ENCODE measurements at places on chromosomes 6 and 20. TPM values are rescaled to one million over a fixed set of nuclear protein-coding genes. Genes with fewer than 3 reads are reported as not detected.

Gene PRSS16
- 0.19 TPM for total RNA-seq

Gene FILIP1
- total RNA-seq = 8.1 TPM

Gene PXDC1
- 133 TPM for total RNA-seq

Gene RIPOR2
- 28.2 TPM for total RNA-seq

Gene PACRG
- not detected for total RNA-seq

Gene AIF1
- total RNA-seq = 60.1 TPM

Gene APCDD1L
- total RNA-seq = not detected

Gene SLC17A1
- total RNA-seq = not detected

DNA sequence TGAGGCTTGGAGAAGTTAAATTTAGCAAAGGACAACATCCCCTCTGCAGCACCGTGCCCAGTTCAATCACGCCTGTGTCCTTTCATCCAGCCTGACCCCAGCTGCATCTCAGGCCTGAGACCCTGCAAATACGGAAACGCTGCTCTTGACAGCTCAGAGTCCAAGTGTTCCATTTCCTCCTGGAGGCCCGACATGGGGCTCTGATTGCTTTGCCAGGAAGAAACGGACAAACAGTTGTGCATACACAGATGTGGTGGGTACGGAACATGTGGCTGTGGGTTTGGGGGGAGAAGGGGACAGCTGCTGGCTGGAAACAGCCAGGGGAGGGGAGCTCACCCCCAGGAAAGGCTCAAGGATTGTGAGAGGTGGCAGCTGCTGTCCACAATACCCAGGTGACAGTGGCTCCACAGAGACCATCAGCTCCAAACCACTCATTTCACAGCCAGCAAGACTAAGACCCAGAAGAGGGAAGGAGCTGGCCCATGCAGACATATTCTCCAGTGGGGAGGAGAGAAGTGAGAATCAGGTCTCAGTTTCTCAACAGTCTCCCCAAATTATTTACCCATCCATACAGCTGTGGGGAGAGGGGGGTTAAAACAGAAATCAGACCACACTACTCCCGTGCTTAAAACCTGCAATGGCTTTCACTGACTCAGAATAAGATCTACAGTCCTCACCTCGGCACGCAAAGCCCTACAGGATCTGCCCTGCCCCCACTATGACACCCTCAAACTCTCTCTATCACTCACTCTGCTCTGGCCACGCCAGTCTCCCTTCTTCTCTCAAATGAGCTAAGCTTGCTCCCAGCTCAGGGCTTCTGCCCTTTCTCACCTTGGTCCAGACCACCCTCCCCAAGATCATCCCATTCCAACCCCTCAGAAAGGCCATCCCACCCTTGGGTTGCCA is 89.1 kb downstream of the PREX1 start:
- no peak for DNase-seq

DNA sequence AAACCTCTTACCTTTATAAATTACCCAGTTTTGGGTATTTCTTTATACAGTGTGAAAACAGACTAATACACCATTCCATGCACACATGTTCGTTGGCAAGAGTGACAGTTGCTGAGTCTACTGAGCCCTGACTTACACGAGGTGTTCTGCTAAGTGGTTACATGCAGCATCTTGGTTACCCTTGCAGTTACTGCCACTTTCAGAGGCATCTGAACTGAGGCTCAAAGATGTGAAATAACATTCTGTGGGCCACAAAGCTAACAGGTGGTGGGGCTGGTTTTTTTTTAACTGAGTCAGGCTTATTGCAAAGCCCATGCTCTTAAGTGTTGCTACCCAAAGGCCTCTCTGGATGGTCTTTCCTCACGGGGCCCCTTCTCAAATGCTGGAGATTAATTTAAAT is 54.4 kb upstream of the GTSF1L start:
- DNase-seq = no peak

- no peak for DNase-seq
These were observed 34.0 kb downstream of the SYNDIG1 start for GRCh38 chr20:24503352-24503931.

- DNase-seq = no peak
These were observed 14.9 kb upstream of the MATN4 start for GRCh38 chr20:45322952-45323383.

DNA sequence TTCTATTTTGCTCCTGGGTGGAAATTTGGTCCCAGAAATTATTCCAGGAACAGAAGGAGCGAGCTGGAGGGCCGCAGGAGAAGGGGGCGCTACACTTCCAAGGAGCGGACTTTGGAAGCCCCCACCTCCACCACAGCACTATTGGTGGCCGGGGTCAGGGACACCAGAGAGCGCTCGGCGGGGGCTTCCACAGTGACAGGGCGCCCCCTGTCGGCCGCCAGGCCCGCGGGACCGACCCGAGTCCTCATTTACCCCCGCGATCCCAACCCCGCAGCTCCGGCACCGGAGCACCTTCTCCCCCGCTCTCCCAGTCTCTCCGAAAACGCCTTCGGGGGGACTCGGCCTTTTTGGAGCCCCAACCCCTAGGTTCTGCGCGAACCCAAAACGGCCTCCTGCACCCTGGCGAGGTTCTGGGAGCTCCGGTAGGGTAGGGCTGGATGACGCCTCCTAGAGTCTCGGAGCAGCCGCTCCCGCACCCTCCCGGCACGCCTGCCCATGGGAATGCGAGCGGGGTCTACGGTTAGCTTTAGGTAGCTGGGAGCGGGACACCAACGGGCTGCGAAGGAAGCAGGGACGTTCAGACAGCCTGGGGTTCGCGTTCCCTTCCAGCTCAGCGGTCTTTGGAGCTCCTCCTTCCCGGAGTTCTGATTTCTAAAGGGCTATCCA is 2.4 kb upstream of the FOXA2 start:
- DNase-seq = no peak

DNA sequence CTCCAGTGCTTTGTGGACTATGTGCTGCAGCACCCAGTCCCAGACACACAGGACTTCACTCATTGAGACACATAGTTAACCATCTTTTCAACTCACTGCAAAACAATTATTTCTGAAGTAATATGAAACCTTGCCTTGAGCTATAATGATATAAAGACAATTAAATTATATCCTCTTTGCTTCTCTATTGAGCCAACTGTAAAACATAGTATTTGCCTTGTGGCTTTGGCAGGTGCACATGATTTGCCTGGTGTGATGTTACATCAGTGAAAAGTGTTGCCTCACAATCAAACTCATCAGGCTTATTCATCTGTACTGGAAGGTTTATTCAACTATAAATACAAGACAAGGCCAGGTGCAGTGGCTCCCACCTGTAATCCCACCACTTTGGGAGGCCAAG is 80.6 kb downstream of the NCOA7 start:
- DNase-seq = no peak

DNA sequence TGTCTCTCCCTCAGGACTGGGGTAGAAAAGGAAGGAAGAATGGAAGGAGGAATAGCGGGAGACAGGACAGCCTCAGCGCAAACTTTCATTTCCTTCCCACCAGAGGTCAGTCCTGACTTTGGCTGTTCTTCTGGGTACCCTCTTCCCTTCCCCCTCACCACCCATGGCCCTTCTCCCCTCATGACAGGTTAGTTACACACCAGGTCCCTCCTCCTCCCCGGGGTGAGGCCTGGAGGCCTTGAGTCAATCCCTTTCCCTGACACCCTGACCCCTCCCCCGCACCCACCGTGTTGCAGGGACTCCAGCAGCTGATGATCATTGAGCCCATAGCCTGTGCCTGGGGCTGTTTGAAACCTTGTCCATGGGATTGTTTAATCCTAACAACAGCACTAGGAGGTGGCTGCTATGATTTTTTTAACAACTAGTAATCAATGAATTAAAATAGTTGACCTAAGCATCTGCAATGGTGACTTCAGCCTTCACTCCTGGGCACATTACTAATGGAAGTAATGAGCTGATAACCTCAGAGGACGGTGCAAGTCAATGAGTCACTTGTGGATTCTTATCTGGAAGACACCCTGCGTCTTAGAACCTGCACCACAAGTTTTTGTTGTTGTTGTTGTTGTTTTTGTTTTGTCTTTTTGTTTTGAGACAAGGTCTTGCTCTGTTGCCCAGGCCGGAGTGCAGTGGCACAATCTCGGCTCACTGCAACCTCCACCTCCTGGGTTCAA is 46.6 kb upstream of the CCDC167 start:
- DNase-seq = no peak

DNA sequence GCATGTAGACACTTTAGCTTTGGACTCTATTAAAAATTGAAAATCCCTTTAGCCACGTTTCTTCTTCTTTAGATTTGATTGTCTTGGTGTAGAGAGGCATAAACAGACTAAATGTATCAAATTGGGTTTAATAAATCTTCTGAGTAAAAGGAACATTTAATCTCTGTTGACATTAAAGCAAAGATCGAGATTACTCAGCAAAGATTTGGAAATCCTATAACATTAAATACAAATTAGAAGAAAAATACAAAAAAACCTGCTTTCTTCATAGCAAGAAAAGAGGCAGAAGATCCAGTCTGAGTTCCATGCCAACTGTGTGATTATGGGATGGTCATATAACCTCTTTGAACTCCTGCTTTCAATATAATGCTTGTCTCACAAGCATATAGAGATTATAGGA is 172.3 kb downstream of the GJA1 start:
- no peak for DNase-seq

GRCh38 chr6:9308284-9308683 is 872.9 kb upstream of the SLC35B3 start:
- DNase-seq = no peak

Data from mesenteric fat pad (tissue), 1 donor.